AG08395 (cell line): ENCODE measurements at places on chromosomes 6 and 20.
A peak's percentile ranks its signal among the peaks of the same experiment; 100 is the strongest.

GRCh38 chr20:43508604-43509040 lies 1.1 kb downstream of the L3MBTL1 start:
- DNase-seq = peak; percentile 1

GRCh38 chr20:47220161-47220582 lies 136.3 kb downstream of the ZMYND8 start:
- peak; percentile 45 for DNase-seq

- DNase-seq = no peak
Observed at GRCh38 chr20:63967330-63968135, 2.2 kb downstream of the ZNF512B start.

DNA sequence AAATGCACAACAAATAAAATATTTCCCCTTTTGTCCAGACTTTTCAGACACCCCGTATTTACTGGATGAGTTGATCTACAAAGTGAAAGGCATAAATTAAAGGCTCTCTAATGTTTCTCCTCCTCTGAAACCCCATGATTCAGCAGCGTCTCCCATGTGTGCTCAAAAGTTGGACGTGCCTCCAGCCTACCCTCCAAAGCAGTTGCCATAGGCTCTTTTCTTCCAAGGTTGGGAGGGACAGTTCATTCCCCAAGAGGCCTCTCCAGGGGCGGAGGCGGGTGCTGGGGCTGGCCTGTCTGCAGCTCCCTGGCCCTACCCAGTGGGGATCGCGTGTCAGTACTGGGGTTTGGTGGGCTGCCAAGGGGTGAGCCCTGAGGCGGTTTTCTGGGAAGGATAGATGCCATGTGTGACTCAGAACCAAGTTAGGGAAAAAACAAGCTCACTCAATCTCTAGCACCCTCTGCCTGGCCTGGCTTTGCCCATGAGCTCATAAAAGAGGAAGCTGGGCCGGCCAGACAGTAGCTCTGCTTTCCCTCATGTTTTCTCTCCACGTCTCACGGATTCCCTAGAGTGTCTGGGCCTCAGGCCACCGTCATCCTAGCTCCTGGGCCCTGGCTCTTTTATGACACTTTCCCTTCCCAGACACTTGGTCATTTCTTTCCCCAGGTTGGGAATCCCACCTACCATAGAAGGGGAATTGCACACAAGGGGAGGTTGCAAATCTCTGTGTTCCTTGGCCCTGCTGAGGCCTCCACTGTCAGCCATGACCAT lies 8.0 kb upstream of the IER3 start:
- peak; percentile 94 for DNase-seq

- no peak for DNase-seq
Observed at GRCh38 chr6:68746376-68746775, 111.3 kb downstream of the ADGRB3 start.

- no peak for DNase-seq
Observed at GRCh38 chr6:72809746-72810379, 188.0 kb downstream of the KCNQ5 start.

- no peak for DNase-seq
Observed at GRCh38 chr6:125714441-125715090, 34.9 kb upstream of the HEY2 start.

- no peak for DNase-seq
Observed at GRCh38 chr6:125810445-125810844, 19.7 kb downstream of the NCOA7 start.

DNA sequence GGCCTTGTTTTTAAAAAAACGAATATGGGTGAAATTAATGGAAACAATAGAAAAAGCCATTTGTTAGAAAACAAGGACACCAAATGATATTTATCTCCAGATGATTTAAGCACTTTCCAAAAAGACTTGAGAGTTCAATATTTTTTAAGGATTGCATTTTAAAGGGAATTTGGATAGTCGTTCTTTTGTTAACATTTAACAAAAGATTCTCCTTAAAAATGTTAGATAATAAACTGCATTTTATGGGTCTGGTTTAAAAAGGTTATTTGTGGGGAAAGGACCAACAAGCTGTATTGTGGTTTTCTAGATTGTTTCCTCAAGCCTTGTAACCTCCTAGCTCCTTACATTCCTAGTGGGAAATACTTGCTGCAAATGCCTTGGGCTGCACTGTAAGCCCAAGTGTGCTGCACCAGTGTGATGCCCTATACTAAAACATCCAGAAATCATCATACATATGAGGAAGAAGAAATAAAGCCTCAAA lies 1.5 kb upstream of the PHIP start:
- DNase-seq = no peak

GRCh38 chr6:76677017-76677416 lies 604.6 kb upstream of the IMPG1 start:
- no peak for DNase-seq

GRCh38 chr6:56916849-56917551 lies 37.9 kb upstream of the BEND6 start:
- DNase-seq = no peak

- peak; percentile 49 for DNase-seq
Observed at GRCh38 chr6:134882426-134883038, 67.4 kb downstream of the ALDH8A1 start.

DNA sequence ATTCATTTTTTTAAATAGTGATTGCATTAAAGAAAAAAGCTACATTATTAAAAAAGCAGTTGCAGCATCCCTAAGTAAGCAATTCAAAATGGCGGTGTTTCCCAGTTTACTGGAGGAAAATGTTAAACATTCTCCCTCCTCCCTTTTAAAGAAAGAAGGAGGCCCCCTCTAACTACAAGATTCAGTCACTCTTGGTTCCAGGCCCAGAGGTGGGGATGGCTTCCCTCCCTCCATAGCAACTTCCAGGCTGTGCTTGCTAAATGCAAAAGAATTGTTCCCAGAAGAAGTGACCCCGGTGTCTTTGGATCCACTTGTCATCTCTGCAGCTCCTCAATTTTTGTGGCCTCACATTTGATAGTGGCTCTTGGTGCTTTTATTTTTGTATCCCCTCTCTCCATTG lies 165.9 kb downstream of the SOBP start:
- no peak for DNase-seq

DNA sequence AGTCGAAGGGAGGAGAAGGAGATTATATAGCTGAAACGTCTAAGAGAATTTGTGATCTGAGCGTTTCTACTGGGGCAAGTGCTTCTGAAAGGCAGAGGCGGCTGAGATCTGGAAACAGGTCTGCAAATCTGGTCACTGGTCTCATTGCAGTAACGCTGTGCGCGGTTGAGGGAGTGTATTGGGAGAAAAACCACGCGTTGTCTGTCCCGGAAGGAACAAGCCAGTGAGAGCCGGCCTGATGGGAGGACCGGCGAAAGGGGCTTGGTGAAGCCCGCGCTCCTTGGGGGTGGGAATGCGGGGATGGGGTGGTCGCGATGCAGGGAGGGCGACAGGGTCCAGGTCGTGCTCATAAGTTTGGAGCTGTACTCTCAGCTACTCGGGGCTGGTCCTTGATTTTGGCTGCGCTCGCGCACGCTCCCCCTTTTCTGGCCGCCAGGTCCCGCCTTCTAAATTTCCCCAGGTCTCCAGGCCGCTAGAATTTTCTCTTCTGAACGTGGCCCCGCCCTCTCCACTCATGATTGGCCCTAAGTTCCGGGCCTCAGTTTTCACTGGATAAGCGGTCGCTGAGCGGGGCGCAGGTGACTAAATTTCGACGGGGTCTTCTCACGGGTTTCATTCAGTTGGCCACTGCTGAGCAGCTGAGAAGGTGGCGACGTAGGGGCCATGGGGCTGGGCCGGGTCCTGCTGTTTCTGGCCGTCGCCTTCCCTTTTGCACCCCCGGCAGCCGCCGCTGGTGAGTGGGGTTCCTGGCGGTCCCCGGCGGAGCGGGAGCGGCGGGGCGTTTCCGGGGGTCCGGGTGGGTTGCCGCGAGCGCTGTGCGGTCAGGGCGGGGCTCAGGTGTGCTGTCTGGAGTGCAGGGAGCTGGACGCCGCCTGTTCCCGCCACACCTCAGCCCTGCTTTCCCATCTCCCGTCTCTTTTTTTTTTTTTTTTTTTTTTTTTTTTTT lies at the start of gene MICB:
Gene MICB, plus strand, starts transcription at position 615 of the 946 bp plus-strand sequence. Its CDS starts 49 bp downstream, at position 664.
- DNase-seq = peak; percentile 62

- DNase-seq = no peak
Observed at GRCh38 chr6:130559166-130559565, 193.3 kb downstream of the TMEM200A start.

- DNase-seq = no peak
Observed at GRCh38 chr6:21531393-21531792, 62.2 kb upstream of the SOX4 start.

DNA sequence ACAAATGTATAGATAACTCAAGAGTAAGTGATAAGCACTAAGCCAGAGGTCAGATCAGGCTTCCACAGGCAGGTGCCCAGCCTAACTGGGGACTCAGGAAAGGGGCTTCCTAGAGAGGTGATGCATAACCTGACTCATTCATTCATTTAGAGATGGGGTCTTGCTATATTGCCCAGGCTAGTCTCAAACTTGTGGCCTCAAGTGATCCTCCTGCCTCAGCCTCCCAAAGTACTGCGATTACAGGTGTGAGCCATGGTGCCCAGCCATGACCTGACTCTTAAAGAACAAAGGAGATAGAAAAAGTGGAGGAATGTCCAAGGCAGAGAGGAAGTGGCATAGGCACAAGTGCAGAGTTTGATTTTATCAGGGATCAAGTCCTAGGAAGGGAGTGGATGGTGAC lies 41.9 kb downstream of the GJA10 start:
- DNase-seq = no peak

DNA sequence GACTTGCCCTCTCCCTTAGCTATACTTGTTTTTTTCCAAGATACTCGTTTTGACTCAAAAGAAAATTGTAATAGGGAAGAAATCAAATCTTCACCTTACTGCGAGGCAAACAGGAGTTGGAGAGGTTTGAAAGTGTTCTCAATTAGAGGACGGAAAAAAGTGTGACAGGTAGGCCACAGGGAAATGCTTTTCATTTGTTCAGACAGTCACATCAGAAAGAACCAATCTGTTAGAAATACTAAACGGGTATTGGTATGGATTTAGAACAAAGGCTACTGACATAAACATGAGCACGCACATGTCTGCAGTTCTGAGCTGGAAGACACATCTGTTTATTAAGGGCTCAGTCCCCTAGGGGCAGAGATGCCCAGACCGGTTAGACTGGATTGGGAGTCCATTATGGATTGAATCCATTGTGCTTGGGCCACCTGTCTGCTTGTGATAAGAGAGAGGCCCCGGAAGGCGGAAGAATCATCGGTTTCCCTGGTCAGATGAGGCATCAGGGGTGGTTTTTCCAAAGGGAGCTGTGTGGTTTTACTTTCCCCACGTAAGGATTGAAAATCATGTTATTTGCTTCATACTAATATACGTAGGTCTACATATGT lies 220.9 kb upstream of the MYLIP start:
- no peak for DNase-seq

DNA sequence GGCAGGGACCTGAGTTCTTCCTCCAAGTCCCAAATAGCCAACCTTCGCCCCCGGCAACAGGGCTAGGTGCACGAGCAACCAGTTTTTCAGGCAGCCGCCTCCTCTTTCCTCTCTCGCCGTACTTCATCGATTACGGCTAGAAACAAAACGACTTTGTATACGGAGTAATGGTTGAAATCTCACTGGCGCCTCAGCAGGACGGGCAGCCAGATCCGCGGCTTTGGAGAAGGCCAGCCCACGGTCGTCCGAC lies 333 bp upstream of the SMIM13 start:
- no peak for DNase-seq

DNA sequence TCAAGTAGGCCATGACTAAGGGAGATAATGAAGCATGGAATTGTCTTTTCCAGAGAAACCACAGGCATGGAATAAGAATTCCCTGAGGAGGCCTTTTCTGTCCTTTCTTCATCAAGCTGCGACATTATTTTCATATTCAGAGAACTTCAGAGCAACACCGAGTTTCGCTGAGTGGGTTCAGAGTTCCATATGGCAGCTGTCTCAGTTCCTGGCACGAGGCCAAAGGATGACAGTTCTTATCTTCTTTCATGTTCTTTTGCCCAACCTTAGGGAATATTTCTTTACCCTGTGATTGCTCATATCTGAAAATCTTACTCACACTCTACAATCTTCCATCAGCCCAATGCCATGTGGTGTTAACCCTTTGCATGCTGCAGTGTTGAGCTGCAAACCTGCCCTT lies 135.3 kb upstream of the BMP2 start:
- DNase-seq = peak; percentile 37

DNA sequence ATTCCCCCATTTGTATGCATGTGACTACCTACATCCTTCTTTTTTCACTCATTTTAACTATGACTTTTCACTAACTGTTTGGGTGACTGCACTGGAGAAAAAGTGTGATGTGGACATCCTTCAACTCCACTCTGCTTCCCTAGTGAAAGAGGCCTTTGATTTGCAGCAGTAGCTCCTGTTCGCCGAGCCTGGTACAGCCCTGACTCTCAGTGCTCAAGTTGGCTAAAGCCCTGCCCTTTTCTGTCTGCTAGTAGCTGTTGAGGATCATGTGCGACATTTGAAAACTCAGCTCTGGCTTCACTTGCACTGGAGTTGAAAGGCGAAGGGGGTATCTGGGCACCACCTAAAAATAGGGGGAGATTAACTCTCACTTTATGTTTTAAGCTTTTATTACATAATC lies 42.1 kb downstream of the DAAM2 start:
- no peak for DNase-seq

DNA sequence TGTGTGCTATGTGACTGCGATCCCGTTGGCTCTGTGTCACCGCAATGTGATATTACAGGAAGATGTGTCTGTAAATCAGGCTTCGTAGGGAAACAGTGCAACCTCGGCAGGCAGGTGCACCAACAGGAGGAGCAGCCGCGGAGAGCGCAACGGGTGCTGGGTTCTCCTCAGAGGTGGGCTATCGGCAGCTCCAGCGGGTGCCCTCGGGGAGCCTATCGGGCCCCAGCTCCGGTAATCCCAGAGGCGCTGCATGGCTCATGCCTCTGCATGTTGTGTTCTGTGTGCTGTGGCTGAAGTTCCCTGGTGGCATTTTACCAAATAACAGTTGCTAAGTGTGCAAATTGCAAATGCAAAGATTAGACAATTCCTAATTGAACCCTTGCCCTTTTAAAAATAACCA lies 409.9 kb downstream of the LAMA2 start:
- DNase-seq = no peak

GRCh38 chr20:5569021-5569420 lies 181.2 kb upstream of the SHLD1 start:
- peak; percentile 25 for DNase-seq

DNA sequence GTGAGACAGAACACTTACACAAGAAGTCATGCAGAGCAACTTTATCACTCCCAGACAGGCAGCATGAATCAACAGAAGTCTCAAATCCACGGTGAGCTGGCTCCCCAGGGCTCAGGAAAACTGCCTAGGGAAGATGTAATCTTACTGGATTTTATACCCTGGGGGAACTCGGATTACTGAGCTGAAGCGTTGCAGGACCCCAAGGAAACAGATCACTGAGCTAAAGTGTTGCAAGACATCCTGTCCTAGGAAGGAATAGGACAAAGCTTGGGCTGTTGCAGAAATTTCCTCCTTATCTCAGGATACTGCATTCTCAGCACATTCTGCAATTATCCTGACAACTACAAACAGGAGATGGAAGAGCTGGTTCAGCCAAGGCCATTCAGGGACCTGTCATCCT lies 224.8 kb downstream of the TFAP2A start:
- no peak for DNase-seq

- DNase-seq = no peak
Observed at GRCh38 chr20:2900845-2901592, 27.7 kb downstream of the PTPRA start.

- no peak for DNase-seq
Observed at GRCh38 chr6:72617721-72618120, 4.1 kb upstream of the KCNQ5 start.

- no peak for DNase-seq
Observed at GRCh38 chr6:27777126-27777525, 135.1 kb downstream of the OR2B2 start.

GRCh38 chr6:149614337-149614736 lies 34.2 kb downstream of the KATNA1 start:
- no peak for DNase-seq
